H4 (cell line): ENCODE measurements at places on chromosomes 5 and 9. TPM values are rescaled to one million over a fixed set of nuclear protein-coding genes. Genes with fewer than 3 reads are reported as not detected.

GRCh38 chr5:73640861-73641320 is 14.9 kb downstream of the ARHGEF28 start:
- DNase-seq: peak; percentile 20

DNA sequence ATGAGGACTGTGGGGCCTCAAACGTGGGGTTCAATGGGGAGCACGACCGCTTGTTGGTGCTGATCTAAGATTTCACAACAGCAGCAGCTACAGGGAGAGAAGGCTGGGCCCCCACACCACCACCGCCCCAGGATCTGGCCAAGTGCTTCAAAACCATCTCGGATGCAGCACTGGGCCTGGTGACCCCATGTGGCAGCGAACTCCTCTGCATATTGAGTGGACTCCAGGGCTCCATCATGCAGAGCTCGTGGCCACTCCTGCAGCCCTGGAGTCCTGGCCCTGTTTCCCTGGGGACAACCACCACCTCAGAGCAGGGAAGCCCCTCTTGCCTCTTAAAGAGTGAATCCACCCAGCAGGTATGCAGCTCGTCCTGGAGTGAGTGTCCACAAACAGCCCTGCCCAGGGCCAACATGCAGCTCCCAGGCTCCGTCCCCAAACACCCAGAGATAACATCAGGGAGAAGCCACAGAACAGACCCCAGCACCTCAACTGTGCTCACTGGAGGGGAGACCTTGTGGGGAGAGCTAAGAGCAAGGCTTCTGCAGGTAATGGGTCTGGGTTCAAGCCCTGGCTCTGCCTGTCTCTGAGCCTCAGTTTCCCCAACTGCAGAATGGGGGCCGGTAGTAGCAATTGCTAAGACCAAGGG is 103.1 kb upstream of the SARDH start:
- no peak for DNase-seq

- DNase-seq: peak; percentile 57
Measured at GRCh38 chr5:36177715-36178523, 26.0 kb downstream of the SKP2 start.

DNA sequence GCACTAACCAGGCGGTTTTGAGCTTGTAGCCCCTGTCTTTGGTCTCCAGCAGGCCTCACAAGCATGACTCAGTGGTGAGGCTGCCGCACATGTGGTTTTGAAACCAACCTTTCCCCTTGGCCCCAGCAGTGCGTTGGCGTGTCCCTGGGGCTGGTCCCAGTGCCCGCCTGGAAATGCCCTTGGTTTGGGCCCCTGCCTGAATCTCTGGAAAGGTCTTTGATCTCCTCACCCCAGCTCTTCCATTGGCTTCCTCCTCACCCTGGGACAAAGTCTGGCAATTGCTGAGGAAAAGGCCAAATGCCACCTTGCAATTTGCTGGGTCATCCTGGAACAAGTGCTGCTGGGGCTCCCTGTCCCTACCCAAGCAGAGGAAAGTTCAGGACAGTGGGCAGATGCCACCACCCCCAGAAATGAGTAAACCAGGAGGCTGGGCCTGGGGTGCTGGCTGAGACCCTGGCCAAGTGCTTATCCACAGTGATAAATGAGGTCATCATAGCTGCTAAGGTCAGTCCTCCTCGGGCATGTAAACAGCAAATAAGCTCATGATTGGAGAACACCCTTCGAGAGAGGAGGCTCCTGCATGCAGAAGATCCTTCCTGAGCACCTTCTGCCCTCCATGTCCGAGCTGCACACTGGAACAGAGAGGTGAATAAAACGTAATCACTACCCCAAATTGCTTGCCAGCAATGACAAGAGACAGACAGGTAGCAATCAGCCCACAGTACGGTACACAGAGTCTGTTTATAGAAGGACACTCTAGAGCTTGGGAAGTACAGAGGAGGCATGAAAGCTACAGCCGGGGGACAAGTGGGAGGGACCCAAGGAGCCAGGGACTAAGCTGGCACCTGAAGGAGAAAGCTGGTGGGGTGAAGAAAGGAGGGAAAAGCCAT is 98.9 kb upstream of the CPEB4 start:
- DNase-seq: peak; percentile 62

GRCh38 chr5:173242675-173243121 is 7.7 kb upstream of the NKX2-5 start:
- DNase-seq: no peak

DNA sequence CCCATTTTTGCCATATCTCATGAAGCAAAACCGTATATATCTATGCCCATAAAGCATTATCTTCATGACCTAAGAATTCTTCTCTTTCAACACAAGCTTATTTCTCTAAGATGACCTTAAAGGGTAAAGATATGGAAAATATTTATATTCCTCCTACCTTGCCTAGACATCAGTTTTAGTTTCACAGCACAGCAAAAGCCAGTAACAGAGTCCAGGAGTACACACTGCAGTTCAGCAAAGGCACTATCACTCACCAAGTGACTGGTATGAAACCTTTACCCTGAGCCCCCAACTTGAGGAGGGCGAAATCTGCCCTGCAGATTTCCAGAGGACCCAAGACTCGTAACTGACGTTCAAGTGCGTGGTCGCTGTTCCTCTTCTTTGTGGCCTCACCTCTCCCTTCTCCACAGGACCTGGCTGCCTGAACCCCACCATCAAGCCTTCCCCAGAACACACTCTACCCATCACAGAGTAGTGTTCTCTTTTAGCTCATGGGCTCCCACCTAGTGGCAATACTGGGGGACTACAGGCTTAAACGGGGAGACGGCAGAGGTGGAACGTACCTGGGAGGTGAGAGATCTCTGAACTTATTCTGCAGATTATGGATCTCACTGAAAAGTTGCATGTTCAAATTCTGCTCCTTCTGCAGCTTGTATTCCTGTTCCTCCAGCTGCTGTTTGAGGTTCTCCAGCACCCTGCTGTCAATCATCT is 141.0 kb downstream of the CDK5RAP2 start:
- peak; percentile 19 for DNase-seq

DNA sequence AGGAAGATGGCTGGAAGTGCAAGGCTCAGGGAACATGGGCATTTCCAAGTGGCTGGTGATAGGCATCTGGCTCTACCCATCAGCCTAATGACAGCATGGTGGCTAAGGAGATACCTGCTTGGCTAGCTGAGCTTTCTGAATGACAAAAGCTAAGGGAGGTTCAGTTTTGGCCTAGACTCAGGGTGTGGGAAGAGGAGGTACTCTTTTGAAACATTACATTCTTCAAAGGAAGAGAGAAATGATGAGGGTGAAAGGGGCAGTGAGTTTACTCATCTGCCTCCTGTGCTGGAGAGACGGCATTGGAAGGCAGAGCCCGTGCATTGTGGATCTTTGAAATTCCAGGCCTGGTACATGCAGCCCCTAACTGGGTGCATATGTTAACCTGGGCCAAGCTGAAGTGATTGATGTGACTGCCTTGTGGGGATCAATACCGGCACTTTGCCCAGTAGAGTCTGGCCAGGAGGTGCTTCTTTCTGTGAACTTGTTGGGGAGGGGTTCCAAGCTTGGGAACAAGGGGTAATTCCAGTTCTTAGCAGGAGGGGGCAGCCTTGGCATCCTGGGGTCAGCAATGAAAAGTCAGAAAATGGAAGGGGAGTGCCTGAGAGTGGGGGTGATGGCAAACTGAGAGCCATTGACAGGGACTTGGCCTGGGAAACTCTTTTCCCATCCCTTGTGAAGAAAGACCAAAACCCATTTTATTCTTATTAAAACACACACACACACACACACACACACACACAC is 108.6 kb downstream of the ACER2 start:
- DNase-seq: no peak

- no peak for DNase-seq
Measured at GRCh38 chr9:16202221-16202620, 649.4 kb downstream of the CCDC171 start.

- no peak for DNase-seq
Measured at GRCh38 chr5:174675916-174676315, 48.5 kb upstream of the MSX2 start.

Gene MACIR
- 16.6 and 21.1 TPM in 2 replicates for total RNA-seq

Gene IL7R
- 9.0 and 10.6 TPM in 2 replicates for total RNA-seq
